Activated CD8-positive, alpha-beta T cell treated with anti-CD3 and anti-CD28 coated beads for 36 hours (primary cell): ENCODE measurements at places on chromosomes 5 and 9.

GRCh38 chr9:38133595-38133994, 64.6 kb upstream of the SHB start:
- DNase-seq = no peak
- no peak overlapping the region for H3K4me3 ChIP-seq
- H3K36me3 ChIP-seq = no peaks in the 10 kb centered on the region
- H3K4me1 ChIP-seq = no peaks in the 10 kb centered on the region
- H3K27me3 ChIP-seq = peaks cover 5% of the 10 kb centered on the region

GRCh38 chr5:65204966-65205365, 276.8 kb downstream of the ADAMTS6 start:
- H3K27ac ChIP-seq = no peak overlapping the region
- H3K4me3 ChIP-seq = no peak overlapping the region
- no peaks in the 10 kb centered on the region for H3K4me1 ChIP-seq
- no peaks in the 10 kb centered on the region for H3K27me3 ChIP-seq

DNA sequence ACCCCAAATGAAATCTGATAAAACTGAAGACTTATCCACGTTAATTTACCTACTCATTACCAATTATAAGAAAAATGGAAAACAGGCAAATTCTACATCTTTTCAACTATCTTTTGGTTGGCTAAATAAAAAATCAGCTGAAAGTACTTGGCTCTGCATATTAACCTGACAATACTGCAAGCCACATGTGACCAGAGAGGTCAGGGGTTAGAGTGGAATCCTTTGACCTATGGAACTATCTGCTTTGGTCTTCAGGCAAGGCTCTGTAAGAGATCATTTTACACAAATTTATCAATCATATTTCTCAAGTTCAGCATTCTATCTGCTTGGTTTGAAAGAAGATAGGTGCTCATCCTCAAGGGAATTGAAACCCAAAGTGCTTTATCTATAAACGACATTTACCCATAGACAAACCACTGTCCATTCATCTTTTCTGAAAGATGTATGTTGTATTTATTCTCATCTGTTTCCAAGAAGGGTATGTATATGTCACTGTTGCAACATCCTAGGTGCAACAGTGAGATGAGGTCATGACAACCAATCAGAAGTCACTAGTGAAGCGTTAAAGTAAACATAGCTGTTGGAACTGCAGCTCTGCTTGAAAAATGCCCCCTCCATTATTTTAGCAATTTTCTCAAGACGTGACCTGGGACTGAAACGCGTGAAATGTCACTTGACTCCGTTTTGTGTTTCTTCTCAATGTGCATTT, 144.9 kb upstream of the POU5F2 start:
- peaks cover 22% of the 10 kb centered on the region for H3K4me1 ChIP-seq
- no peaks in the 10 kb centered on the region for H3K27me3 ChIP-seq
- no peak overlapping the region for H3K27ac ChIP-seq
- H3K4me3 ChIP-seq = no peak overlapping the region

GRCh38 chr5:84227236-84227635, 157.4 kb downstream of the EDIL3 start:
- no peaks in the 10 kb centered on the region for H3K27me3 ChIP-seq
- no peaks in the 10 kb centered on the region for H3K4me1 ChIP-seq
- DNase-seq = no peak
- H3K4me3 ChIP-seq = no peak overlapping the region
- H3K36me3 ChIP-seq = no peaks in the 10 kb centered on the region

DNA sequence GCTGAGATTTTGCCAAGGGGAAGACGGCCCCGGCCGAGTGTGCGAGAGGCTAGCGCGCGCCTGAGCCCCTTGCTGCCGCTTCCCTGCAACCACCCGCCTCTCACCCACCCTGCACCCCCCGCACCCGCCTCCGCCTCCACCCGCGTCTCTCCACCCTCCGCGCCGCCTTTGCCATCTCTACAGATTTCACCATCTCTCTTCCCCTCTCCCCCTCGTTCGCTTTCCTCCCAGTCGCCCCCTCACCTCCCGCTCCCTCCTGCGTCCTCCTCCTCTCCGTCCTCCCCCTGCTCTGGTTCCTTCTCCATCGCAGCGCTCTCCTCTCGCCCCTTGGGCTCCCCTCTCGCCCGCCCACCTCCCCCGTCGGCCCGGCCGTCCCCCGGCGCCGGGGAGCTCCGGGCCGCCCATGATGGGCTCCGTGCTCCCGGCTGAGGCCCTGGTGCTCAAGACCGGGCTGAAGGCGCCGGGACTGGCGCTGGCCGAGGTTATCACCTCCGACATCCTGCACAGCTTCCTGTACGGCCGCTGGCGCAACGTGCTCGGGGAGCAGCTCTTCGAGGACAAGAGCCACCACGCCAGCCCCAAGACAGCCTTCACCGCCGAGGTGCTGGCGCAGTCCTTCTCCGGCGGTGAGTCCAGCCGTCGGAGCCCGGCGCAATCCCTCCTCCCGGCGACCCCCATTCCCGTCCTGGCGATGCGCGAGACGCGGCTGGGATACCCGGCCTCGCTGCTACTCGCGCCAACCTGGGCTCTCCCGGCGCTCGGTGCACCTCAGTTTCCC, at the start of gene PRDM12:
Gene PRDM12 (plus strand): TSS at position 344 of the 778 bp plus-strand sequence. CDS start 60 bp downstream, at position 404.
- no peak for DNase-seq
- peaks cover 20% of the 10 kb centered on the region for H3K4me1 ChIP-seq
- H3K27ac ChIP-seq = no peak within 1 kb of the TSS
- H3K36me3 ChIP-seq = no peaks in the 10 kb centered on the region

GRCh38 chr9:3578786-3579185, 53.0 kb upstream of the RFX3 start:
- peak overlapping the region; percentile 50 for H3K27ac ChIP-seq
- peaks cover 7% of the 10 kb centered on the region for H3K4me1 ChIP-seq
- H3K4me3 ChIP-seq = no peak overlapping the region
- peaks cover 23% of the 10 kb centered on the region for H3K36me3 ChIP-seq
- no peaks in the 10 kb centered on the region for H3K27me3 ChIP-seq
